Renal cortex interstitium (tissue), 15 donors: ENCODE measurements at places on chromosomes 6 and 20. TPM values are rescaled to one million over a fixed set of nuclear protein-coding genes. Genes with fewer than 3 reads are reported as not detected.

SYCP2 gene
- 8.0 TPM for polyA plus RNA-seq

- no peak for DNase-seq
Observed at GRCh38 chr20:37901240-37901639, 1.7 kb upstream of the VSTM2L start.

ZNF334 gene
- 44.9 TPM for polyA plus RNA-seq

GRCh38 chr20:5410470-5410869, 93.7 kb upstream of the PROKR2 start:
- no peak for DNase-seq
